Stimulated activated CD4-positive, alpha-beta T cell treated with anti-CD3 and anti-CD28 coated beads, TNF-alpha, amount 100 ng/mL, for 48 hours (primary cell): ENCODE measurements at places on chromosomes 1 and 21.

- no peak for DNase-seq
Measured at GRCh38 chr1:2561446-2561845, 5.3 kb downstream of the TNFRSF14 start.

DNA sequence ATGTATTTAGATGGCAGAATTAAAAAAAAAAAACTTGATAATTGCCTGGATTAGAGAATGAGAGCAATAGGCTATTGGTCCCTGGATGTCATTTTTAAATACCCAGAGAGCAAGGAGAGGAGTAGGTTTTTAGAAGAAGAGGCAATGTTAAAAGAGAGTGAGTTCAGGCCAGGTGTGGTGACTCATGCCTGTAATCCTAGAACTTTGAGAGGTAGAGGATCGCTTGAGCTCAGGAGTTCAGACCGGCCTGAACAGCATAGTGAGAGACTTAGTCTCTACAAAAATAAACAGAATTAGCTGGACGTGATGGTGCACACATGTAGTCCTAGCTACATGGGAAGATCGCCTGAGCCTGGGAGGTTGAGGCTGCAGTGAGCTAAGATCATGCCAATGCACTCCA, 15.9 kb upstream of the MUTYH start:
- no peak for DNase-seq

- no peak for DNase-seq
Measured at GRCh38 chr1:198969981-198970380, 331.1 kb downstream of the PTPRC start.

DNA sequence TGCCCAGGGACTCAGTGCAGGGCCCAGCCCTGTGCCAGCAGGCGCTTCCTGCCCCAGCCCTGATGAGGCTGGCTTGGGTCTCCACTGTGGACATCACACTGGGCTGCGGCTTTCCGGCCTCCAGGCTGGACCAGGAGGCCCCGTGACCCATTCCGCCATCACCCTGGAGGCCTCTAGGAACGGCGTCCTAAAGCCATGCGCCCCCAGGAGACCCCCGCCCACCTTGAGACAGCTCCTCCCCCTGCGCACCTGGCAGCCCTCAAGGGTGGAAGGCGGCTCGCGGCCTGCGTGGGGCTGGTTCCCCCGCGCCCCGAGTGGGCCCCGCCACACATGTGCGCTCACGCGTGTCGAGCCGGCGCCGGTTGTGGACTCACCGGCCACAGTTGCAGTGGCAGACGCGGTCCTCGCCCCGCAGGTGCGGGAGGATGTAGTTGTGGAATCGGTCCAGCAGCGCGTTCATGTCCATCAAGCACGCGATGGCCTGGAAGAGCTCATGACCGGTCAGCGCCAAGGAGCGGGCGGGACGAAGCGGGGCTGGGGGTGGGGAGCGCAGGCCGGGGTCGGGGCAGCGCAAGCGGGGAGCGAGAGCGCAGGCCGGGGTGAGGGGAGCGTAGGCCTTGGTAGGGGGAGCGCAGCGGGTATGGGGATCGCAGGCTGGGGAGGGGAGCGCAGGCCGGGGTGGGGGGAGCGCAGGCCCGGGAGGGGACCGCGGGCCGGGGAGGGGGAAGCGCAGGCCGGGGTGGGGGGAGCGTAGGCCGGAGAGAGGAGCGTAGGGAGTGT, 924 bp downstream of the TMEM240 start:
- DNase-seq = no peak

DNA sequence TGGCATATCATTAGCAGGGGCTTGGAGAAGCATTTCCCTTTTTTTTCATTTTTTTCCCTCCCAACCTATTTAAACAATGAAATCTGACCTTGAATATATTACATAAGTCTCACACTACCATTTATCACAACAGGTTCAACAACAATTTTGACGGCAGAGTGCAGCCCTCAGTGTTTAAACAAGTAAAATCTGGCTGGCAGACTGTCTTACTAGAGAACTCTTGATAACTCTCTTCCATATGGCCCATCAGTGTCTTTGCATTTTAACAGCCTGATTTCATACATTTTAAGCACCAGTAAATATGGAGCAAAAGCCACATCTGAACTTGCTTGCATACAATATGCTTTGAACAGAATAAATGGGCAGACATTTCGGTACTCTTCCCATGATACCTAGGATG, 213.0 kb downstream of the KCTD3 start:
- no peak for DNase-seq

DNA sequence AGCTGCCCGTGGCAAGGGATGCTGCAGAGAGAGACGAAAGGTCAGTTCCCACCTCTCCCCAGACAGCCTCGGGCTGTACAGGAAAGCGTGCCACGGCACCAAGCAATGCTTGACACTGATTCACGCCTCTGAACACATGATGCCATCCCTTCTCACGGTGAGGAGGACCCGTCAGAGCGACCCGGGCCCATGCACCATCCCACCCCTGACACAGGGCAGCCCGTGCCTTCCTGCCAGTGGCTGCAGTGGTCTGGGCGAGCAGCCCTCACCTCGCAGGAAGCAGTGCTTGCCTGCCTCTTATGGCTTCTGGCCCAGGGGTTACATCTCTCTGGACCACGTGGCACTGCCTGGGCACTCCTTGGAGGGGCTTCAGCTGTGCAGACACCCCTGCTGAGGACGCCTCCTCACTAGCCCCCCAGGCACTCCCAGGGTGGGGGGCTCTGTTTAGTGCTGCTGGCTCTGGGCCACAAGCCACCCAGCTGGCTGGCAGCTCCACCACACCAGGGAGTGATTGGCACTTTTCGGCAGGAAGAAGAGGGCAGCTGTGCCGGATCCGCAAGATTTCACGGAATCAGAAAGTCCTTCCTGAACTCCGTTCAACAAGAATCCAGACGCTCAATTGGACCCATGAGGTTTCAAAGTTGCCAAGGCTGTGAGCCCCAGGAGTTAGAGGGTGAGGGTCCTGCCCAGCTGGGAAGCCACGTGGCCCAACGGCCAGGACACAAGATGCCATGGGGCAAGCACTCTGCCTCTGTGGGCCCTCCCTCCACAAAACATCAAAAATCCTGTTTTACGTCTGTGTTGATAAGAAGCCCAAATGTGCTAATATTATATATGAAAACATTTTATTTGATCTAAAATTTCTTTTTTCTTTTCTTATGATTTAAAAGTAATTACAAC, 34.8 kb upstream of the SLC19A1 start:
- no peak for DNase-seq

- DNase-seq = no peak
Measured at GRCh38 chr1:2800664-2801045, 838 bp downstream of the TTC34 start.

DNA sequence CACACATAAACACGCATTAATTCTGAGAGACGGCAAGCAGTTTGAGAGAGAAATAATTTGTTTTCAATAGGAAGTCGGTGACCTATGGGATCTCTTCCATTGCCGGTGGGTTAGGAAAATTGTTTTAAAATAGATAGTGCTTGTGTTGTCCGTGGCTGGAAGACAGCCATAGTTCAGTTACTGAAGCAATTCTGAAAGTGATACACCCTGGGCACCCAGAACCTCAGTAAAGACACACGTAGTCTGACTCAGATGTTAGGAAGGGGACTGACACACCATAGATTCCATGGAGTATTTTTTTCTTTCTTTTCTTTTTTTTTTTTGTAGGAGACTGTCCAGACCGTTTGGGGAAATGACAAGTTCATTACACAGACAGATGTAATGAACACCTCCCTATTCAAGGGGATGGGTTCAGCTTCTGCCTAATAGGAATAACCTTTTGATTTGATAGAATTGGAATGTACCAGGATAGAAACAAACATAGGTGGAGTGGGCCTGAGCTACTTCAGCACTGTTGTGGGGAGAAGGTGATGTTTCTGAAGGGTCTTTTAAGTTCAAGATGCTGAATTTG, 1.6 kb downstream of the C1orf21 start:
- no peak for DNase-seq

- DNase-seq = no peak
Measured at GRCh38 chr1:241310451-241310850, 46.6 kb downstream of the RGS7 start.
